ENCODE measurements at places on chromosomes 11 and 22.

- DNase-seq = no peak
These were observed 17.5 kb downstream of the MACROD1 start for GRCh38 chr11:64148226-64148916.

DNA sequence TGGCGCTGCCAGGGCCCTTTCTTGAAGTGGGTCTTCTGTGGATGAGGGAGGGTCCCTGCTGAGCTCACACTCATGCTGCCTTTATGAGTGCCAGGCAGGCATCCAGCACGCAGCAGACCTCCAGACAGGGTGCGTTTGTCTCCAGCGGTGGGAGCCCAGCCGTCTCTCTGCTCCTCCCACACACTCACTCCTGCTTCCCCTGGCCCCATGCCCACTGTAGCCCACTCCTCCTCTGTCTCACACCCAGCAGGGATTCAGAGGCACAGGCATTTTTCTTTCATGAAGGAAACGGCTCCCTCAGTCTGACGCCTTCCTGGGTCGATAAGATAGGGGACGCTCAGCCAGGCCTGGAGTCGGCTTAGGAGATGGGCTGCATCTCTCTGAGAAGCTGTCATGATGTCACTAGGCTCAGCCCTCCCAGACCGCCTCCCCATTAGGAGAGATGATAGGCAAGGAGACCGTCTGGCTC lies 183.9 kb upstream of the NCAM1 start:
- DNase-seq = no peak

DNA sequence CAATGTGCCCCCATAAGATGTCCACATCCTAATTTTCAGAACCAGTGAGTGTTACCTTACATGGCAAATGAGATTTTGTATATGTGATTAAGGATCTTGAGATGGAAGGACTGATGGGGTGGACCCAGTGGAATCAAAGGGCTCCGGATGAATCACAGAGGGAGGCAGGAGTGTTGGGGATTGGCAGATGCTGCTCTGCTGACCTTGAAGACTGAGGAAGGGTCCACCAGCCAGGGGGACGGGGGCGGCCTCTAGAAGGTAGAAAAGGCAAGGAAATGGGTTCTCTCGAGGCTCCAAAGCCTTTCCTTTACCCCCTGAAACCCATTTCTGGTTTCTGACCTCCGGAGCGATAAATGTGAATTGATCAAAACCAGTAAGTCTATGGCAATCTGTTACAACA lies 18.8 kb downstream of the TMEM218 start:
- no peak for DNase-seq

- no peak for DNase-seq
These were observed 1.2 kb downstream of the PHLDB1 start for GRCh38 chr11:118608360-118609227.

GRCh38 chr11:761526-762108 lies 14.4 kb downstream of the TALDO1 start:
- DNase-seq = no peak

GRCh38 chr22:43312608-43313007 lies 30.6 kb downstream of the SCUBE1 start:
- no peak for DNase-seq

GRCh38 chr11:13761716-13762115 lies 93.2 kb downstream of the FAR1 start:
- DNase-seq = no peak

GRCh38 chr22:38072322-38073149 lies 11.4 kb downstream of the SLC16A8 start:
- DNase-seq = no peak

DNA sequence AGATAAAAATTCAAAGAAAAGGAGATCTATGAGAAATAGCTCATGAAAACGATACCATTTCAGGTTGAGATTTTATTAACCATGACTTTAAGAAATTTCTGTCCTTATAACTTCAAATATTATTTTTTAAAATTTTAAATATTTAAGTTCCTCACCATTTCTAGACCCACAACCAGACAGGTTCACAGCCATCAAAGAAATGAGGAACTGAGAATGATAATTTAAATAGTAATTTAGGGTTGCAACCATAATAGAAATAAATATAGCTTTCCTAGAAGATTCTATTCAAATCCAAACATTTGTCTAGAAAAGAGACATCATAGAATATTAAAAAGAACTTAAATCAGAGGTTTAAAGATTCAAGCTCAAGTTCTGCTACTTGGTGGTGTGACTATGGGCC lies 5.9 kb upstream of the VWA5A start:
- no peak for DNase-seq

DNA sequence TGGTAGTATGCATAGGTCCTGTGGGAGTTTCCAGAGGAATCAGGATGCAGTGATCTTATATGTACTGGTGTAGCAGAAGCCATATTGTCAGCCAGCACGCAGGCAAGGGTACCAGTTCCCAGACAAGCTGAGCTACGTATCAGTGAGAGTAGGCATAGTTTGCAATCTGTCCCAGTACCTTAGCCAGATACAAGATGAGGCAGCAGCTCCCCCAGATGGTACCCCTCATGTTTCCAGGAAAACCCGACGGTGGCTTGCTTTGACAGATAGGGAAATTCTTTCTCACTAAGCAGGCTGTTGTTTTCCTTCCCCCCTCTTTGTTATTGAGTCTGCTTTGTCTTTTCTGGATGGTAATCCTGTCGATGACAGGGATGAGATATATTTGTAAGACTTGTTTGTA lies 109.7 kb upstream of the RRM1 start:
- DNase-seq = no peak

DNA sequence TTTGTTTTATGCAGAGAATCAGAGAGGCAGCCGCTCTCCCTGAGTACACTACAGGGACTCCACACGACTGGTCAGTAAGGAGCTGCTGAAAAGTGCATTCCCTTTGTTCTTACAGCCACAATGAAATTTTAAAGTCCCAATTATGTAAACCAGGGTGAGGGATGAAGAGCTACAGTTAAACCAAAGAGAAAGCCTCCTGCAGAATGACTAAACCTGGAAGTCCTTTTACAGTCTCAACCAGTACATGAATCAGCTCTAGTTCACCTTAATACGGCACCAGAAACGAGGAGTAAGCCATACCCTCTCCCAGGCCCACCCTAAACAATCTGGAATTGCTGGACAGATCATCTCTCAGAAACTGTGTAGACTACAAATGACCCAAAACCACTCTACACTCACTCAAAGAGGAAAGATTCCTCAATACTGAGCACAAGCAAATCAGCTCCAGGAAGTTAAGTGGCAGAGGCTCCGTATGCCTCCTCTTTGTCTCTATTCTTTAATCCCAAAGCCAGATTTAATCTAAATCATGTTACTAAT lies 113.1 kb downstream of the RBFOX2 start:
- DNase-seq = peak; percentile 65

- DNase-seq = no peak
These were observed 21.8 kb downstream of the DCUN1D5 start for GRCh38 chr11:103070142-103070541.

DNA sequence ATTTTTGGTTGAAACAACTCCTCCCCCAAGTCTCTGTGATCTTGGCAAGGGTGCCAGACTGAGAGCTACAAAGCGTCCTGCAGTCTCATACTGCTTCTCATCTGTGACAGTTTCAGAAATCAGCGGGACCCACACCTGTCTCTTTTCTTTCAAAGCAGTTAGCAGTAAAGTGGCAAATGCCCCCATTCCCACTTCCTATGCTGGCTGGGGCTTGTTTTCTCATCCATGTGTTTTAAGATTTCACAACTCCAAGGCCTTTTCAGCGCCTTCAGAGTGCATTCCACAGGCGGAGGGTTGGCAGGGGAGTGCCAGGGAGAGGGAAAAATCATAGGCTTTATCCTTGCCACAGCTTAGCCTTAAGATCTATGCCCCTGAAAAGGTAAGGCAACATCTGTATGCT lies 493.5 kb downstream of the OPCML start:
- DNase-seq = peak; percentile 50

DNA sequence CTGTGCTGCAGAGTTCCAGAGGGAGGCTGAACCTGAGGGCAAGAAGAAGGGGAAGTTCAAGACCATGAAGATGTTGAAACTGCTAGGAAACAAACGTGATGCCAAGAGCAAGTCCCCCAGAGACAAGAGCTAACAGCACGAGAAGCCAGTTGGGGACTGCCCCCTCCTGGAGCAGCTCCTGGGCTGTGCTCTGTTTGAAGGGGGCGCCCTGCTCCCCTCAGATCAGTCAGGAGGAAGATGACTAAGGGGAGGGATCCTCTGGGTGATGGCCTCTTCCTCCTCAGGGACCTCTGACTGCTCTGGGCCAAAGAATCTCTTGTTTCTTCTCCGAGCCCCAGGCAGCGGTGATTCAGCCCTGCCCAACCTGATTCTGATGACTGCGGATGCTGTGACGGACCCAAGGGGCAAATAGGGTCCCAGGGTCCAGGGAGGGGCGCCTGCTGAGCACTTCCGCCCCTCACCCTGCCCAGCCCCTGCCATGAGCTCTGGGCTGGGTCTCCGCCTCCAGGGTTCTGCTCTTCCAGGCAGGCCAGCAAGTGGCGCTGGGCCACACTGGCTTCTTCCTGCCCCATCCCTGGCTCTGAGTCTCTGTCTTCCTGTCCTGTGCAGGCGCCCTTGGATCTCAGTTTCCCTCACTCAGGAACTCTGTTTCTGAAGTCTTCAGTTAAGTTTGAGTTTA lies 12.6 kb downstream of the C22orf23 start:
- no peak for DNase-seq

Measured in renal cortical epithelial cell (primary cell).